ENCODE measurements at places on chromosomes 2 and 18.

DNA sequence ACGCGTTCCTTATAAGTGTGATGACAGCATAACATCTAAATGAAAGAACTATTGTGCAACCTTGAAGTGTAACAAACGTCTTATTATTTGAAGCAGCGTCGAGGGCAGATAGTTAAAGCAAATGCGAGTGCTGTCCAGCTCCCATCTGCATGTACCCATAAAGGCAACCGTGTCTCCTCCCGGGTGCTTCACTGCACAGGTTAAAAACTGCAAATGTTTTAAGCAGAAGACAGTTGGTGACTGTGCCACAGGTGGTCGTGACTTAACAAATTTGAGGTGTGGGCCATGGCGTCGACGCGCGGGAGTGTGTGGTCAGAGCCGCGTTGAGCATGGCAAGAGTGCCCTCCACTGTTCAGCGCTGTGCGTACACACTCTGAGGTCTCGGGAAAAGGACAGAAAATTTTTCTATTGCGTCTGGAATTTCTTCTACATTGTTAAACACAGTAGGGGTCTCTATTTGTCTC, 6.4 kb downstream of the SALL3 start:
- no peak for DNase-seq

- peak; percentile 85 for DNase-seq
These were observed at the start of gene MBD2 for GRCh38 chr18:54224379-54225014. MBD2 (minus strand) TSS chr18:54224669; CDS start chr18:54224559, 110 bp downstream.

- DNase-seq: no peak
These were observed 272.6 kb upstream of the ERBB4 start for GRCh38 chr2:212811036-212811805.

GRCh38 chr2:79833235-79833878, 320.5 kb downstream of the CTNNA2 start:
- no peak for DNase-seq

DNA sequence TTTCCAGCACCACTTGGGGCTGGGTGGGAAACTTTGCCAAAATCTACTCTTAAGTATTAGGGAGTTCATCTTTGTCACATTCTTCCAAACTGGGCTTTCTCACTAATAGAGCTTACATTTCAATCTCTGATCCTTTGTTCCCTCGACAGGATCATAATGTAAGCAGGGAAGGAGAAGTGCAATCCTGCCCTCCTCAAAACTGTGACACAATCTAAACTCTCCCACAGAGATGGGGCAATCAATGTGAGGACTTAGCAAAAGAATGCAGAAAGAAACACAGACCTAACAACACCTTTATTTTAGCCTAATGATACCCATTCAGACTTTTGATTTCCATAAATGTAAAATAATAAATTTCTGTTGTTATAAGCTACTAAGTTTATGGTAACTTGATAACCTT, 40.8 kb downstream of the DSEL start:
- DNase-seq: no peak

DNA sequence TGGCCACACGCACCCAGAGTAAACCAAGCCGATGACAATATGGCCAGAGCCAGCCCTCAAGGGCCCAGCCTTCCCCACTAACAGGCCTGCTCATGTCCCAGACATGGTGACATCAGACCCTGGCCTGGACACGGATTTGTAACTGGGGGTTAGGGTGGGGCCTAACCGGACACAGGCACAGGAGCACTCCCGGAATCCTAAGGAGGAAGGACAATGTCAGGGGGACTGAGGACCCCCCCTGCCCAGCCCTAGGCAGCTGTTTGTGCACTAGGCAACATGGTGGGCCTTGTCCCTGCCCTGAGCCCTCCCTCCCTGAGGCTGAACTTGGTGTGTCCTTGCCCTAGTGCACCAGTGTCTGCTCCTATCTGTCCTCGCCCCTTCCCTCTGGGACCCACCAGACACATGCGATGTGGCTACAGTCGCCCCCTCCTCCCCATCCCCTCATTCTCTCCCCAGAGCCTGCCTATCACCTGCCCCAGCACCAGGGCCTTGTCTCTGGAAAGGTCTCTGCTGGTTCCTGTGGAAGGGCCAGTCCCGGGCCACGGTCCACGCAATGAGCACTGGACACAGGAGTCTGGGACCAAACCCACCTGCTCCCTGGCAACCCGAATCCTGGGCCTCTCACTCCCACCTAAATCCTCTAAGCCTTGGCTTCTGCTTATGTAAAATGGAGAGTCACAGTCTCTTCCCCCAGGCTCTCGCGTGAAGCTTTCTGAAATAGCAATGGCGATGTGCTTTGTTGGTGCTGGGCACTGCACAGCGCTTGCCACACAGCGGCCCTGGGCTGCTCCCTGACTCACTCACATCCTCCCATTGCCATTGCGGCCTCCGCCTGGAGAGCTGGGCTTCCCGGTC, 76.5 kb upstream of the RAB6C start:
- DNase-seq: no peak

DNA sequence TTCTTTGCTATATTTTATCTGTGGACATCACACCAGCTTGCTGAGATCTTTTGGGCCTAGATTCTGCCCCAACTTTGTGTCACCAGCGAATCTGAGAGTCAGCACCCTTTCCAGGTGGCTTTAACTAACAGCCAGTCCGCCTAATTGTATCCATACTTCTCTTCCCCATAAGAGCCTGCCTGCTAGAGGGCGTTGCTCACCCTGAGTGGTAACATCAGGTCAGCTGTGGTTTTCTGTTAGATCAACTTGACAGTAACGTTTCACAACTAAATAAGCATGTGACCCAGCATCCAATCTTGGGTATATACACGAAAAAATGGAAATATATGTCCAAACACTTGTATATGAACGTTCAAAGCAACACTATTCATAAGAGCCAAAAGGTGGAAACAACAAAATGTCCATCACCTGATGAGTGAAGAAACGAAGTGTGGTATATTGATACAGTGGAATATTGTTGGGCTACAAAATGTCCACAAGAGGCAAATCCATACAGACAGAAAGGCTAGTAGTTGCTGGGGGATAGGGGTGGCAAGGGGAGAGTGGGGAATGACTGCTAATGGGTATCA, 24.9 kb downstream of the EFHD1 start:
- no peak for DNase-seq

- DNase-seq: no peak
These were observed 186.9 kb downstream of the TTC32 start for GRCh38 chr2:19714926-19715325.

- DNase-seq: no peak
These were observed 304.6 kb downstream of the ARHGAP15 start for GRCh38 chr2:143433840-143434239.

DNA sequence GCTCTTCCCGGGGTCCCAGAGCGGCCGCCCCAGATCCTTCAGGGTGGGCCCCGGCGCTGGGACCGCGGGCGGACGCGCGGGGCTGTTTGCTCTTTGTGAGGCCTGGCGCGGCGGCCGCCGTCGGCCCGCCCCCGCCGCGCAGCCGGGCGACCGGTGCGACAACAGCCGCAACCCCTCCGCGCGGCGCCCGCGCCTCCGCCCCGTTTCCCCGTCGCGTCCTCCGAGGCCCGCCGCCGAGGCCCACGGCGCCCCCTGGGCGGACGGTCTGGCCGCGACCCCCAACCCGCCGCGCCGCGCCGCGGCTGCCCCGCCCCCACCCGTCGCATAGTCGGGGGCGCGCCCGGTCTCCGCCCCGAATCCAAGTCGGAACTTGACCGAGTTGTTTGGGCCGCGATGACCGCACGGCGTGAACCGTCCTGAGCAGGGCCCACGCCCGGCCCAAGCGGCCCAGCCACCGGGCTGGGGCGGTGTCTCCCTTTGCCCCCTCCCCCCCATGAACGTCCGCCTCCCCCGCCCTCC, 448 bp downstream of the YPEL5 start:
- DNase-seq: no peak

GRCh38 chr18:7666195-7666776, 99.2 kb downstream of the PTPRM start:
- DNase-seq: no peak

DNA sequence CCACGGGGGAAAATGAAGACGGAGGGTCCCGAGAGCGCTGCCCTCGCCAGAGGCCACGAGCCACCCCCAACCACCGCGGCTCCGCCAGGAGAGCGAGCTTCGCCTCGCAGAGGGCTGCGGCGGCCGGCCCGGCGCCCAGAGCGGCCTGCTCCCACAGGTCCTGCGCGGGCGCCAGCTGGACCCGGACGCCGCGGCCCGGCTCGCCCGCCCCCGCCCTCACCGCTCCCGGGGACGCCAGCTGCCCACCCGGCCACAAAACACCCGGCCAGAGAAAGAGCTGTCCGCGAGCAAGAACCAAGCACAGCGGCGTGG, 709 bp downstream of the PTPN2 start:
- no peak for DNase-seq

GRCh38 chr18:9237981-9238380, 96.6 kb upstream of the TWSG1 start:
- no peak for DNase-seq

- DNase-seq: no peak
These were observed 24.1 kb downstream of the ANXA4 start for GRCh38 chr2:69766014-69766413.

DNA sequence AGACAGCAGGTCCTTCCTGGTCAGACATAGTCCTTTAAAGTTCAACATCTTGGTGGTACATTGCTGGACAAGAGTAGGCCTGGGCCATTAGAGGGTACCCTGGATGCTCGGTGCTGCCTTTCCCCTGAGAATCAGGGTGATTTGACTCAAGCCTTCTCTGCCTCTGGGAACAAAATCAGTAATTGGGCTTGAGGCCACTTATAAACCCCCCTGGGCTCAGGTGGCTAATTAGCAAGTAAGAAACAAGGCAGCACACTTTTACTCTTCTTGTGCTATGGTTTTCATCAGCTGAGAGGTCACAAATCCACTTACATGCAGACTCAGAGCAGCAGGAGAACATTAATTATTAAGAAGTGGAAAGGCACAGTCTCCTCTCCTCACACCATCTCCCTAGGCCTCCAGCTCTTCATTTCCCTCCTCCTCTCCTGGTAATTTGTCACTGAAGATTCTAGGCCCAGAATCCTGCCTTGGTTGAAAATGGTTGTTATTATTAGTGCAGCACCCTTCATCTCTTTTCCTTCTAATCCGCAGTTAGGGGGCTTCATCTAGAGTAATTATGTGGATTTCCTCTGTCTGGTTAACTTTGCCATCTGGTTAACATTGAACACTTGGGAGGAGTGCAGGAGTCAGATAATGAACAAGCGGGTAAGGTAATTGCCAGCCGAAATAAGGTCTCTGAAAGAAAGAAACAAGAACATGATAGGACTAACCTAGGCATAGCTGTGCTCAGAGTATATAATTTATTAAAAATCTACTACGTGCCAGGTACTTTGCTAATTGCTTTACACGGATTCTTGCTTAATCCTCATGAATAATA, 29.7 kb upstream of the CASP10 start:
- no peak for DNase-seq

DNA sequence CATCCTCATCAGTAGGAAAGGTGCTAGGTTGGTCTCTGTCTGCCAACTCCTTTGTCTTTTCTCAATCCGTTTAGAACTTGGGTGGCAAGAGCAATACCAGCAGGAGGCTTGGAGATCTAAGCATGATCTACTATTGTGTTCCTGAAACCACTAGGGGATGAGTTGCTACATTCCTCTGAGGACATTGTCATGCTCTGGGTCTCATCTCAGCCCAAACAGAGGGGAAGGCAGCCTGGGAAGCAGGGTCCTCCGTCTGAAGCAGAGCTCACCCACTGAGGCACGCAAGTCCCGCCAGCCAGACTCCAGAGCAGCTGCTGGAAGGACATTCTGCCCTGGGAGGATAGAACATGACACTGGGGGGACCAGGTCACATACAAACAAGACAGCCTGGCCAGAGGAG, 162.9 kb downstream of the MTCL1 start:
- no peak for DNase-seq

GRCh38 chr2:60303680-60304079, 249.8 kb downstream of the BCL11A start:
- DNase-seq: no peak

GRCh38 chr2:192023006-192023405, 171.7 kb downstream of the TMEFF2 start:
- no peak for DNase-seq

DNA sequence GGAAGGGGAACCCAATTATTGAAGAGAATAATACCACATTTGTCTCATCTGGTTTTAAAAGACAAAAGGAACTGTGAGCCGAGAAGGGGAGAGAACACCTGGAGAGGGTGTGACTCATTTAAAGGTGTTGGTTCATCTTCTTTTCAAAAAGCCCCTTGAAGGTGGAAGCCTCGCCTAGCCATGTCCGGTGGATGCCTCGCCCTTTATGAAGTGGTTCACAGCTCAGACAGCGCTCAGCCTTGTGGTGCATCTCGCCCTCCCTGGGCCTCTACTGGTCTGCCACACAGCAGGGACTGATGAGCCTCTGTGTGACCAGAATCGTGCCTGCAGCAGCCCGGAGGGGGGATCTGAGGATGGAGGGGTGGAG, 290.0 kb upstream of the CXCR4 start:
- DNase-seq: no peak

DNA sequence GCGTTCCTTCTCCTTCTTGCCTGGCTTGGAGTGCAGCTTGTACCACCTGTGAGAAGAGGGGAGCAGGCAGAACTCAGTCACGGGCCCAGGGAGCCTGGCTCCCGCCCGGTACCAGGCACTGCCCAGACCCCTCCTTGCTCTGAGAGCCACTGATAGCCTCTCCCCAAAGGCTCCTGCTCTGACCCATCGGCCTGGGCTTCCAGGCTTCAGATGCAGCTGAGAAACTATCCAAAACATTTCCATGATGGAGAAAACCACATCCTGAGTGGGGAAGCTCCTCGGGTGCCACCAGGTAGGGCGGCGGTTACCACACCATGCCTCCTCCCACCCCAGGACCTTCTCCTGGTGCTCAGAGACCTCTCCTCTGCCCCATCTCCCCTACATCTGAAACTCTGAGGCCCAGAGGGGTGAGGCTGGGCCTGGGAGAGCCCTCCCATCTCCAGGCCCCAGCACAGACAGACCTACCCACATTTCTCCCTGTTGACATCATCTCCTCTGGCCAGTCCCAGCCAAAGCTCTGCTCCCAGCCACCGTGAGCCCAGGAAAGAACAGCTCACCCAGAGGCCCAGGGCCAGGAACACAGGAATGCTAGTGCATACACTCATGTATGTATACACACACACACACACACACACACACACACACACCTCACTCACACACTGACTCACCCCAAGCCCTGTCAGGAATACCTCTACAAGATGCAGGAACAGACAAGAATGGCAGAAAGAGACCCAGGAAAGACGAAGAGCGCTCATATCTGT, 17.9 kb upstream of the SFXN5 start:
- DNase-seq: no peak

DNA sequence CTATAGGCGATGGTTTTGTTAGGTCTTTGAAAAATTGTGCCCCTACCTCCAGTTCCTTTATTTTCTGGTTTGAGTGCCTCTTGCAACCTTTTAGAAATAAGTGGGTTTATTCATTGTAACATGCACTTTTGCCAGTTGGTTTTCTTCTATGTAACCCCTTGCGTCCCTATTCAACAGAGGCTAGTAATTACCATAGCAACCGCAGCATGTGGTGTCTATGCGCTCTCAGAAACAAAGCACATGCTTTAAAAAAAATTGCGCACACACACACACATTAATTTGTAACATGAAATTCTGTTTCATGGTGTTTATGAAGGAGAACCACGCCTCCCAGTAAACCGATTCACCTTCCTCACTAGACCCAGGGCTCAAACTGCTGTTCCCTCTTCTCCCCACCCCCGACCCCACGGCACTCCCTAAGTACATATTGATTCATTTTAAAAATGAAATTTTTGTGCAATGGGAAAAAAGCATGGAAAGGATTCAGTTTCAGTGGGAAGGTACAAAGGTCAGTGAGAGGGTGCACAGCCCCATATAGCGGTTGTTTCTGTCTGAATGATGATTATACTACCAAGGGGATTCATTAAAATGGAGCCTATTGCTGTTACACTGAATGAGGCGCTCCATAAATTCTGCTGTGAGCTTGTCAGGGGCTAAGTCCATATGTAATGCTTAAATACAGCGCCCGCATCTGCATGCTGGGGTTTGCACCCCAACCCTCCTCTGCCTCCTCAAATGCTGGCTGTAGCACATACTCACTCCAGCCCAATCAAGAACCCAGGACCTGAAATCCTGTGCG, 206.9 kb downstream of the ICOS start:
- no peak for DNase-seq

All from activated CD8-positive, alpha-beta memory T cell treated with anti-CD3 and anti-CD28 coated beads for 4 hours (primary cell).